ENCODE measurements at places on chromosomes 13 and 19.

GRCh38 chr13:70380809-70381208, 272.6 kb upstream of the KLHL1 start:
- DNase-seq, result no peak

- DNase-seq, result no peak
Measured at GRCh38 chr13:113152984-113153809, 5.3 kb upstream of the PROZ start.

DNA sequence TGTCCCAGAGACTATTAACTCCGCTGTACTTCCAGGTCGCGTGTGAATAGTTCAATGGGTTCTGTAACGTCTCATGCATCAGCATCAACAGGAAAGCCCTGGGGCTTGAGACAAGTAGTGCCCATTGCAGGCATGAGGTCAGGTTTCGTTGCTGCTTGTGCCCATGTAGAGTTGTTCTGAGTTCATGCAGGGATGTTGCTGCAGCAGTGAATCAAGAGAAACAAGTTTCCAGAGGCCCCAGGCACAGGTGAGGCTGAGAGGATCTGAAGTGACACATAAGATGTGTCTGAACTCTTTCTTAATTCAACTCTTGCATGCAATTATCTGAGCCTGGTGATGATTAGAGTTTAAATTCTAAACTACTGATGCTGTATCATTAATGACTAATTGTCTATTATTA, 8.6 kb upstream of the ZNF283 start:
- DNase-seq, result no peak

- no peak for DNase-seq
Measured at GRCh38 chr19:556611-557382, 12.9 kb downstream of the GZMM start.
